ENCODE measurements at places on chromosomes 5 and 9.
A peak's percentile ranks its signal among the peaks of the same experiment; 100 is the strongest.

- peak; percentile 43 for DNase-seq
Measured at GRCh38 chr9:38024036-38024681, 44.9 kb downstream of the SHB start.

- no peak for DNase-seq
Measured at GRCh38 chr5:12845549-12846159, 941.4 kb upstream of the CTNND2 start.

DNA sequence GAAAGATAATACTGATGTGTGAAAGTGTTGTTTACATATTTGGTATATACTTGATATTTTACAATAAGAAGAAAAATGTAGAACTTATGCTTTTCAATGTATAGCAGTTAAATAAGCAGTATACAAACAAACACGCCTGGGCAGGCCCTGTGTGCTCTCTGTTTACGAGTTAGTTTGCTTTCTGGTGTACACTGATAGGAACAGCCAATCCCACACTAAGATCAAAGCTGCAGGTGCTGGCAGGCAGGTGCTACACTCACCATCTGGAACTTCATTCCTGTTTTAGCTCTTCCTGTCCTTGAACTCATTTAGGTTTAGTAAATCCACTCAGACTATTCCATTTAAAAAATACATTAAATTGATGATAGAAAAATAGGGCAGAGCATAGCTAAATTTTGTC lies 614.7 kb upstream of the ST8SIA4 start:
- no peak for DNase-seq

DNA sequence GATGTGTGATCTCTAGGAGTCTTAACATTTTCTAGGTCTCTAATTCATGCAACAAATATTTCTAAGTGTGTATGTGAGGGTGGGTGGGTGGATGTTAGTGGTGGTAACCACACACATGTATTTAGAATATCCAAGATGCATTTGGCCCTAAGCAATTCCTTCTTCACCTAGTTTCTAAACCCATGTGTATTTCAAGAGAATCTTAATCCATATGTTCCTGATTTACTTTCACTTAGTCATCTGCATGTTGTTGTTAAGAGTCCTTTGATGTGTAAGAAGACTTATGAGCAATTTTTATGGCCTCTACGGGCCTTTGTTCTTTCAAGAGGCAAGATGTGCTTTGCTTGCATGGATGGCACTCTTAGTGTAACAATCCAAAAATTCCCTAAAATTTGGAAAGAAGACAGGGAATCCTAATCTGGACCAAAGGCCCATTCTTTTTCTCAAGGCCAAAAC lies 282.6 kb downstream of the SPATA31D1 start:
- DNase-seq = no peak

GRCh38 chr5:32279223-32279622 lies 33.5 kb downstream of the MTMR12 start:
- no peak for DNase-seq

- DNase-seq = no peak
Measured at GRCh38 chr5:35810601-35811000, 46.1 kb upstream of the IL7R start.

DNA sequence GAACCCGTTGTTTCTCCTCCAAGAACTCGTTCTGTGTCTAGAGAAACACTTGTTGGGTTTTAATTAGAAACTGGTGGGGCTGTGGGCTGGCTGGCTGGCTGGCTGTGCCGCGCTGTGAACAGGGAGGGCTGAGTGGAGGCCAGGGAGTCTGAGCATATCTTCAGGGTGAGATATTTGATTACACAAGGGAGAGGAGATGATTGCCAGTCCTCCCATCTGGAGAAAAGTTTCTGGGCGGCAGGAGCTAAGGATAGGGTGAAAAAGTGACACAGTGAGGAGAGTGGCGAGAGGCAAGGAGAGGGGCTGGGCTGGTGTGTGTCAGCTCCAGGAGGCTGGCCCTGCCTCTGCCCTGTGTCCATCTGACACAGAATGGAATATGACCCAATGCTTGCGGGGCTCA lies 63.0 kb downstream of the GDNF start:
- peak; percentile 29 for DNase-seq

DNA sequence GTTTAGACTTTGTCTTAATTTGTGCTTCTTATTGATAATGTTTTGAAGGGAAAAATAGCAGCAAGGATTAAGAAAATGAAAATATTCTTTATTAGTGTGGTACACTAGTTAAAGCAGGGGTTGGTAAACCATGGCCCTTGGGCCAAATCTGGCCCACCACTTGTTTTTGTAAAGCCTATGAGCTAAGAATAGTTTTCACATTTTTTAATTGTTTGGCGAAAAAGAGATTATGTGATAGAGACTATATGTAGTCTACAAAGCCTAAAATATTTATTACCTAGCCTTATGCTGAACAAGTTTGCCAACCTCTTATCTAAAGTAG lies 57.2 kb downstream of the KCNN2 start:
- no peak for DNase-seq

- DNase-seq = peak; percentile 98
Measured at GRCh38 chr9:35111001-35111933, 4.4 kb downstream of the ATOSB start.

DNA sequence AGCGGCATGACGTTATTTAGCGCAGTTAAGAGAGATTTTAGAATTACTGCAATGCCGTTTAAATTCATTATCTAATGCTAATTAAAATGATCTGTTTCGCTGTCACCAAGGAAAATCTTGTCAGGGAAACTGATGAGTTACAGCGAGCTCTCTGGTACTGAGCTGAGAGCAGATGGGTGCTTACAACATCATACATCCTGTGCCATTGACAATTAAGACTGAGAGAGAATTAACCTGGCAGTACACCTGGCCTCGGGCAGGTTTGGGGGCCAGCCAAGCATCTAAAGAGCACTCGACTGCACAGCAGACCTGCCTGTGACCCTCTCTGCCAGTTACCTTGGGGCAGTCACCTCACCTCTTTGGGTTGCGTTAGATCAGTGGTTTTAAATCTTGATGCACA lies 55.0 kb downstream of the PUM3 start:
- DNase-seq = no peak

- peak; percentile 75 for DNase-seq
Measured at GRCh38 chr9:91162784-91163443, 198.8 kb downstream of the AUH start.

DNA sequence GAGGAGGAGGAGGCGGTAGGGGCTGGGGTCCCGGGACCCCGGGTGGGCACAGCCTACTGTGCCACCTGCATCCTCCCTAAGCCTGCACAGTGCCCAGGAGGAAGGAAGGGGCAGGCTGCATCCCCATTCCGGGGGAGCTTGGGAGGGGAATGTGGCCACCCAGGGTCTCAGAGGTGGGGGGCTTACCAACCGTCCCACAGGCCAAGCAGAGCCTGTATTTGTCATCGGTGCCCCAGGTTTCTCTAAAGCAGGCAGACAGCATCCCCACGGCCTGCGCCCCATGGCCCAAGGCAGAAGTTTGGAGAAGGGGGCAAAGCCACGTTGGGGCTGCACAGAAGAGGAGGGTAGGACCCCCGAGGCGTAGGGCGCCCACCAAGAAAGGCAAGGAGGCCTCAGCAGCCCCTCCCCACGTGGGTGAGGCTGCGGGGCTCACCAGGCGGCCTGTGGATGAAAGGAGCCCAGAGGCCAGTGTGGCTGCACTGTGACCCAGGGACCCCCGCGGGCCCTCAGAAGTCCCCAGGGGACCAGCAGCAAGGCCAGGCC lies 507 bp upstream of the GPSM1 start:
- no peak for DNase-seq

DNA sequence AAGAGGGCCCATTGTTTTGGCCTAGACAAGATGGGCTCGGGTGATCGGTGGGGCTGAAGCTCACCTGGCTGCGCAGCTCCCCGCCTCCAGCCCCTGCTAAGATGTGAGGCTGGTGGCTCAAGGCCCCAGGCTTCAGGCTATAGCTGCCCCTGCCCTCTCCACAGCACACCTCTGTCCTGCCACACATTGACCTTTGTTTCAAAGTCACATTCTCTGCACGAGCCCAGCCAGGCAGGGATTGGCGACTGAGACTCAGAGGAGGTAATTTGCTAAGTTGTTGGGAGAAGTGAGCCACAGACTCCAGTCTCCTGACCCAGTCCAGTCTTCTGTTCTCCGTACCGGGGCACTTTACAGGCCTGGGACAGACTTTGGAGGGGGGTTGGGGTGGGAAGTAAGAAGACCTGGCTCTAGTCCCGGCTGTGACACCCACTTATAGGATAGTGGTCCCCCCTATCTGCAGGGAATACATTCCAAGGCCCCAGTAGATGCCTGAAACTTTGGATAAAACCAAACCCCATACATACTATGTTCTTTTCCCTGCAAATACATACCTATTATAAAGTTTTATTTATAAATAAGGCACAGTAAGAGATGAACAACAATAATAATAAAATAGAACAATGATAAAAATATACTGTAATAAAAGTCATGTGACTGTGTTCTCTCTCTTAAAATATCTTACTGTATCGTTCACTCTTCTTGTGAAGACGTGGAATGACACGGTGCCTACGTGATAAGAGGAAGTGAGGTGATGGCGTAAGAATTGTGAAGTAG lies 13.3 kb downstream of the PDGFRB start:
- no peak for DNase-seq

DNA sequence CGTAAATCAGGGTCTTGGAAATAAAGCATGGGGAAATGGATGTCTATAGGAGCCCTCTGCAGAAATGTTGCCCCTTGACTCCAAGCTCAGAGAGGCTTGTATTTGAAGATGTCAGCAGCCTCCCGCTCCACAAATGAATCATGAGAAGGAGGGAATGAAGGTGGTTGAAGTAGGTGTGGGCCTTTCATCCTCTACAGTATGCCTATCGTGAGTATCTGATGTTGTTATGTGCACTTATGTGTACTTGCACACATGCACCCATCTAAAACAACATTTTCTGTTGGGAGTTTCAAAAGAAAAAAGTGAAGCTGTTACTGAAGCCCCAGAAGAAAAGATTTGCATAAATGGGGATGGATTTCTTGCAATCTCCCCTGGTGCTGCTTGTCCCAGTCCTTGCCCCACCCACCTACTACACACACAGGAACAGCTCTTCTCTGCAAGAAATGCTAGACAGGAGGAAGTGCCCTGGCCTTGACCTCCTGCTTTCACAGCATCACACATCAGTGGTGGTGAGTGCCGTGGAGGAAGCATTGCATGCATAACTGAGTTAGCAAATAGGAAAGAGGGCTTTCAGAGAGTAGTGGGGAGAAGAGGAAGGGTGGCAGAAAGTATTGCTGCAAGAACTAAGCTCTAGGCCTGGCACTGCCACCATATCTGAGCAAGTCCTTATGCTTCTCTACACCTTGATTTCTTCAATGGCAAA lies 156.1 kb downstream of the SNX18 start:
- DNase-seq = peak; percentile 52

- no peak for DNase-seq
Measured at GRCh38 chr5:8997542-8998070, 548.3 kb downstream of the SEMA5A start.

DNA sequence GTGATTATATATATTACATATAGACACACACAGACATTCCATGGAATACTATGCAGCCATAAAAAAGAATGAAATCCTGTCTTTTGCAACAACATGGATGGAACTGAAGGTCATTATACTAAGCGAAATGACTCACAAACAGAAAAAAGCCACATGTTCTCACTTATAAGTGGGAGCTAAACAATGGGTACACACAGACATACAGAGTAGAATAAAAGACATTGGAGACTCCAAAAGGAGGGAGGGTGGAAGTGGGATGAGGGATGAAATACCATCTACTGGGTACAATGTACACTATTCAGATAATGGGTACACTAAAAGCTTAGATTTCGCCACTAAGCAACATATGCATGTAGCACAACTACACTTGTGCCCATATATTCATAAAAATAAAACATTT lies 170.0 kb upstream of the RGMB start:
- DNase-seq = no peak

DNA sequence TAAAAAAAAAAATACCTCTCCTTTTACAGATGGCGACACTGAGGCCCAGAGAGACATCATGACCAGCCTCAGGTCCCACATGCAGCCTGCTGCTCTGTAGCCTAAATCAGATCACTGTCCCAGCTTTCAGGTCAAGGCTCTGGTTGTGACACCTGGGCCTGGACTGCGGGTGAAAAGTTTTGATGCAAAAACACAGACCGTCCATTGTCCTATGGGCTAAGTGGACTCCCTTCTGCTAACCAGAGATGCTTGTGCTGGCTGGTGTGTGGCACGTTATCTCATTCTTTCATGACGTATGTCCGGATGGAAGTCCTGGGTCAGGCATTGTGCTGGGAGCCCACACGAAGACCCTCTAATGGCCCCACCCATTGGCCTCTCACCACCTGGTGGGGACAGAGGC lies 7.8 kb downstream of the NEK6 start:
- no peak for DNase-seq

DNA sequence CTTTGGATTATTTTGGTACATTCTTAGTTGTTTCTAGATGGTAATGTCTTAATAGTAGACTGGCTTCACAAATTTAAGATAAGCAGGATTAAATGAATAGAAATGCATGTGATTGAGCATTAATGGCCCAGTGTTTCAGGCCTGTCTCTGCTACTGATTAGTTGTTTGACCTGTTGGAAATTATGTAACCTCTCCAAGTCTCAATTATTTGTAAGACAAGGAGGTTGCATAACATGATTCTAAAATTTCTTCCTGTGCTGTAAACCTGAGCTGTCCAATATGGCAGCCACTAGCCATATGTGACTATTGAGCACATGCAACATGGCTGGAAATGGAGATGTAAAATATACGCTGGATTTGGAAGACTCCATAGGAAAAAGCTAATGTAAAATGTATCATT lies 97.5 kb downstream of the ALDH1A1 start:
- no peak for DNase-seq

DNA sequence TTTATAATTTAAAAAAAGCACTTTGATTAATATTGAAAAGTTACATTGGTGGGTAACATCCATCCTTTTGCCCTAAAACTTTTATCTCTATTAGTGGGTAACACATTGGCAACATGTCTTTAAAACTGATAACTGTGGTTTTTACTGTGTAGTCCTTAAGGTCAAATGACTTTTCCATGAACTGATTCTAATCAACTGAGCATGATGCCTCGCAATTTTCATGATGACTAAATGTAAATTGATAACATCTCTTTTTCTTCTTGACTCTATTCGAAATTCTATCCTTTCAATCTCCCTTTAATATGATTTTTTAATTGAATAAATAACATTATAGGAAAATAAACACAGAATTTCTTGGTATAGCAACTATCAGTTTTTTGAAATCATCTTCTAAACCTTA lies 6.3 kb upstream of the IL5 start:
- DNase-seq = no peak

GRCh38 chr5:58326022-58326421 lies 133.9 kb downstream of the PLK2 start:
- DNase-seq = no peak
